CD4-positive, CD25-positive, alpha-beta regulatory T cell (primary cell): ENCODE measurements at places on chromosomes 7 and 10. TPM values are rescaled to one million over a fixed set of nuclear protein-coding genes. Genes with fewer than 3 reads are reported as not detected.

Gene PODXL
- 0.89 TPM for total RNA-seq

DNA sequence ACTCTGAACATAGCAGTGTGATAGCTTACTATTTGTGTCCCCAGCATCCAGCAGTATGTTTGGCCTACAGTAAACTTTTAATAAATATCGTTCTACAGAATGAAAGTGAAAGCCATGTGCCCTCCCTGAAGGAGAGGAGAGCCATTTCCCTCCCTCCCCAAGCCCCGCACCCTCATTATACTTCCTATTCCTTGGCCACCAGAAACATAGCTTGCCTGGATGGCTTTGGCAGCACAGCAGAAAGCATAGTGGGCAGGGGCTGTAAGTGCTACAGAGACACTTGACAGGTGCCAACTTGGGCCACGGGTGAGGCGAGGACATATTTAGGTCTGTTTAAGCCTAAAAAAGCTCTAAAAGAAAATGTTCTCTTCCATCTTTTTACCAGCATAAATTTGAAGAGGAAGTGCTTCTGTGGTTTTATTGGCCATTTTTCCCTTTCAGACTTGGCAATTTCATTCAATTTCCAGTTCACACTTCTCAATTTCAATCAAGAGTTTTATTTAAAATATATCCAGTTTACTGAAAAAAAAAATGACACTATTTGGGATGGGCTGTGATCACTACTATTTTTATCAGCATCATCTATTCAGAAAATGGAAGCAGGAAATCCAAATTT, 12.7 kb downstream of the HHEX start:
- no peak for DNase-seq

Gene MMP21
- 0.59 TPM for total RNA-seq

DNA sequence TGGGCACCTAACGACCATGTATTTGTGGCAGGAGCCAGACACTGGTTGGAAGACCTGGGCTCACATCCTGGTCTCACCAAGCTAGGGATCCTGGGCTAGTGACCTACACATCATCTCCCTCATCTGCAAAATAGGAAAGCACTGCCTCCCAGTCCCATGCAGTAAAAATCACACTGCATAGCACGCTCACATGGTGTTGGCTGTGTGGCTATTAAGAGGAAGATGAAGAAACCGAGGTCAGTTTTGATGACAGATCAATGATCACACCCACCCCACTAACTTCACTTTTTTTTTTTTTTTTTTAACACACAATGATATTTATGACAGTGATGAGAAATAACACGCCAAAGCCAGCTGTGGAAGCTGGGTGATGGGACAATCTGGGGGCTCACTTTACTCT, 146.5 kb downstream of the RNF216 start:
- DNase-seq = no peak

- DNase-seq = no peak
Measured at GRCh38 chr10:5046410-5046809, 42.8 kb upstream of the AKR1C2 start.

DNA sequence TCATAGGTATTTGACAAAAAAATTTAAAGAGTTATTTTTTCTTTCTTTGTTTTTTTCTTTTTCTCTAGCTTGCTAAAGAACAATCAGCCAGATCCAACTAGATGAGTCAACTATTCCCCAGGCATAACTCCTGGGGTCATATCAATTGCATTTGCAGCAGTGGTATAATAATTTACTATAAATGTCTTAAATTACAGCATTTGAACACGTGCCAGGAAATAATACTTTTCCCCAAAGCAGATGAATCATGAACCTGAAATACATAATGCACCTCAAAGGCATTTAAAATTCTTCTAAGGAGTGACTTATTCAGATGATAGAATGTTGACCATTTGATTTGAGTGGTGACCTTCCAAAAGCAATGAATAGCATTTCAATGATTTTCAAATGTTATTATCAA, 190.1 kb downstream of the LRRTM3 start:
- DNase-seq = no peak

DNA sequence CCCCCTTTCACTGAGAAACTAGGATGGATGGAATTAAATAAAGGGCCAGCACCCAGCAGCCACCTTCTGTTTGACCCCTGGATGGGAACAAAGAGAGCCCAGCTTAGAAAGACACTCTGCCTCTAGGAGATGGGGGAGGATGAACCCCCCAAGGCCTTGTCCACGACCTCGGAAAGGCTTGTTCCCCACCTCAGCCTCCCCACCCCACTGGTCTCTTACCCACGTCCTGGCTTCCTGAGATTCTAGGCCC, 9.7 kb downstream of the ITPRIP start:
- DNase-seq = no peak
